PC-9 (cell line): ENCODE measurements at places on chromosomes 11 and 22. TPM values are rescaled to one million over a fixed set of nuclear protein-coding genes. Genes with fewer than 3 reads are reported as not detected.

- no peak for DNase-seq
Measured at GRCh38 chr22:36068776-36069344, 40.2 kb upstream of the RBFOX2 start.

Gene KCNJ5
- 0.11 TPM in 1 of 2 replicates, not detected in the other for total RNA-seq

- DNase-seq: no peak
Measured at GRCh38 chr11:10497371-10498021, 42.4 kb downstream of the AMPD3 start.

Gene MPEG1
- total RNA-seq: not detected in 2 replicates

DNA sequence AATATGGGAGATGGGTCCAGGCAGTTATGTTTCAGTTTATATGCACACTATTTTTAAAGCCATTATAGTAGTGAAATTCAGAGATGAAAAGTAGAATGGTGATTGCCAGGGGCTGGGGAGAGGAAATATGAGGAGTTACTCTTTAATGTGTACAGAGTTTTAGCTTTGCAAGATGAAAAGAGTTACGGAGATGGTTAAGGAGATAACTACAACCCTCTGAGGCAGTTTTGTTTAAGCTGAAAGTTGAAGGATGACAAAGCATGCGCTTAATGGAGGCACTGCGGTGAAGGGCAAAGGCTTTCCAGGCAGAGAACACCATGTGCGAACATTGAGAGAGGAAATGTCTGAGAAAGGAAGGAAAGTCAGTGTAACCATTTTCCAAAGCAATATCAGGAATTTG, 18.2 kb upstream of the BMAL1 start:
- no peak for DNase-seq

- DNase-seq: peak; percentile 45
Measured at GRCh38 chr11:67120881-67121710, 2.0 kb downstream of the KDM2A start.

GRCh38 chr11:130721023-130721681, 195.1 kb downstream of the SNX19 start:
- DNase-seq: no peak

Gene OR51B2
- total RNA-seq: not detected in 2 replicates
